ENCODE measurements at places on chromosomes 7 and 10. TPM values are rescaled to one million over a fixed set of nuclear protein-coding genes. Genes with fewer than 3 reads are reported as not detected.

The IGFBP1 gene
- total RNA-seq, result not detected

The UTF1 gene
- total RNA-seq, result not detected

GRCh38 chr7:102326157-102326889, 29.9 kb downstream of the SPDYE6 start:
- H3K4me1 ChIP-seq, result no peaks in the 10 kb centered on the region
- no peaks in the 10 kb centered on the region for H3K27me3 ChIP-seq
- no peak overlapping the region for H3K27ac ChIP-seq
- H3K4me3 ChIP-seq, result no peak overlapping the region
- DNase-seq, result no peak
- H3K36me3 ChIP-seq, result no peaks in the 10 kb centered on the region

DNA sequence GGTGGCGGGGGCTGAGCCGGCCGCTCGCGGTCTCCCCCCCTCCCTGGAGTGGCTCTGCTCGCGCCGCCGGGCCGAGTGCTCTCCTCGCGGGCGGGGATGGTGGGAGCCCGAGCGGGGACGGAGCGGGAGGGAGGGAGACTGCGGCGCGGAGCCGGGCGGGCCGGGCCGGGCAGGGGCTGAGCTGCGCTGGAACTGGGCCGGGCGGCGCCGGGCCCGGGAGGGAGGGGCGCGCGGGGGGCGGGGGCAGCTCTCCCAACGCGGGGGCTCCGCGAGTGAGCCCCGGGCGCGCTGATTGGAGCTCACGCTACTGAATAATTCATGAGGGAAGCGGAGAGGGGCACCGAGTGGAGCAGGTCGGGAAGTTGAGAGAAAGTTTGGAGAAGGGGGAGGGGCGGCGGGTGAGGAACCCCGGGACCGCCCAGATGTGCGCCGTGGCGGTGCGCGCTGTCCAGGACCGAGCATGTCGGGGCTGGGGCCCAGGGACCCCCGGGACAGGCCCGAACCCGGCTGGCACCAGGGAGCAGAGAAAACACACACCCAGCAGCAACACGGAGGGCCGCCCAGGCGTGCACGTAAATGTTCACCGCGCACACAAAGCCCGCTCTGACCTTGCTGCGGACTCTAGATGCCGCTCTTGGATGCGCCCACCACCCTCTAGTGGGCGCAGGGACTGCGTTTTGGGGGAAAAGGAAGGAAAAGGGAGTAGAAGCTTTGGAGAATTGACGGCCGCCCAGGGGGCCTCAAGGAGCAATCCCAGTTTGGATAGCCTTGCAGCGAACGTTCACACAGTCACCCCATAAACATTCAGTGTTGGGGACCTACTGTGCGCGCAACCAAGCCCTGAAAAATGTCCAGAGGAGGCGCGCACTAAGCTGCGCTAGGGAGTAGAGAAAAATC, at the start of gene EPHB4:
Gene EPHB4, minus strand, starts transcription at position 194 of the 897 bp plus-strand sequence. CDS start 493 bp downstream, outside the sequence.
- peak; percentile 96 for DNase-seq
- no peaks in the 10 kb centered on the region for H3K4me1 ChIP-seq
- peak within 1 kb of the TSS; percentile 44 for H3K27ac ChIP-seq

DNA sequence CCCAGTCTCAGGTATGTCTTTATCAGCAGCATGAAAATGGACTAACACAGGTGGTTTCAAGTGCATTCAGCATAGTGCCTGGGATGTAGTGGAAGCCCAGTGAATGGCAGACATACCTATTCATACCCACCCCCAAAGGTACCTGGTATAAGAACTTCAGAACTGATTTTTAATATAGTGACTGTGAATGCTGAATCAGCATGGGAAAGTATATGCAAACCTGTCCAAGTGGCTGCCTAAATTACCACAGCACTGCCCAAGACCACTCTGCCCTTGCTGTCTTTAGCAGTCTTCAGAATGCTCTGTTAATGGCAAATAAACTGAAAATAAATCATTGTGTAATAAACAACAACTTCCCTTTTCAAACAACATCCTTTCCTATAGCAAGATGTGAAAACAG, 312.1 kb downstream of the GPAM start:
- H3K27ac ChIP-seq, result no peak overlapping the region
- no peaks in the 10 kb centered on the region for H3K36me3 ChIP-seq
- H3K27me3 ChIP-seq, result no peaks in the 10 kb centered on the region
- H3K4me3 ChIP-seq, result no peak overlapping the region
- no peak for DNase-seq

- H3K27me3 ChIP-seq, result peaks cover 5% of the 10 kb centered on the region
- no peak overlapping the region for H3K4me3 ChIP-seq
- no peaks in the 10 kb centered on the region for H3K36me3 ChIP-seq
Observed at GRCh38 chr10:78651287-78651686, 417.5 kb upstream of the ZMIZ1 start.

The IFIT1 gene
- 0.63 TPM for total RNA-seq

The HOXA7 gene
- total RNA-seq, result not detected

The KLHL7 gene
- 37.5 TPM for total RNA-seq

The SAP25 gene
- 5.3 TPM for total RNA-seq

The ACTA2 gene
- total RNA-seq, result not detected

DNA sequence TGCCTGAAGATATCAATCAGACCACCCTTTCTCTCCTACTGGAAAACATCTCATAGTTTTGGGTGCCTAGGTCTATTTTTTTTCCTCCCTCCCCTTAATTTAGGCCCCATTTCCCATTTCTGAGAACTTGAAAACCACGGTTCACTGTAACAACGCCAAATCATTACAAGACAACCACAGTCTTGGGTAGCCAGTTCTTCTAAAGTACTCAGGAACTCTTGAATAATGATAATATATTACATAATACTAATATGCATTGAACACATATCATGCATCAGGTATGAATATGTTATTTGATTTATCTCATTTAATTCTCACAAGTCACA, 185.1 kb upstream of the ADO start:
- no peak for DNase-seq
- no peaks in the 10 kb centered on the region for H3K4me1 ChIP-seq
- H3K27ac ChIP-seq, result no peak overlapping the region
- H3K4me3 ChIP-seq, result no peak overlapping the region
- H3K27me3 ChIP-seq, result no peaks in the 10 kb centered on the region

The WDFY4 gene
- not detected for total RNA-seq

GRCh38 chr10:112986544-112987190, 36.6 kb downstream of the TCF7L2 start:
- H3K36me3 ChIP-seq, result peaks cover 48% of the 10 kb centered on the region
- peaks cover 10% of the 10 kb centered on the region for H3K4me1 ChIP-seq
- H3K27me3 ChIP-seq, result no peaks in the 10 kb centered on the region
- no peak overlapping the region for H3K4me3 ChIP-seq

DNA sequence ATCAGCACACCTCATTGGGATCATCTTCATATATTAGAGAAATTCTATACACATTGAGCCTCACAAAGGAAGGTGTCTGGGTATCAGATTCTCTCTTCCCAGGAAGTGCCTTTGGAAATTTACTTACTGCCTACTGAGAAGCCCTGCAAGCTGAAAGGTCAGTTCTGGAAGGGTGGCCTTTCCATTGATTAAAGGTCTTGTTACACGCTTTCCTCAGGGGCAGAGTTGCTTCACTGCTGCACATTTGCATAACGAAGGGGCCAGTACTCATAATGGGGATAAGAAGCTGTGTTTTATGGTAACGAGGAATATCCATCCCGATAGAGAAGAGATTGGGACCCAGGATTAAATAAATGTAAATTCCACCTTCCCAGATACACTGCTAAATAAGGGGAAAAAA, 19.4 kb upstream of the IL15RA start:
- no peak overlapping the region for H3K27ac ChIP-seq
- DNase-seq, result no peak
- no peaks in the 10 kb centered on the region for H3K27me3 ChIP-seq
- H3K36me3 ChIP-seq, result no peaks in the 10 kb centered on the region
- H3K4me1 ChIP-seq, result no peaks in the 10 kb centered on the region

DNA sequence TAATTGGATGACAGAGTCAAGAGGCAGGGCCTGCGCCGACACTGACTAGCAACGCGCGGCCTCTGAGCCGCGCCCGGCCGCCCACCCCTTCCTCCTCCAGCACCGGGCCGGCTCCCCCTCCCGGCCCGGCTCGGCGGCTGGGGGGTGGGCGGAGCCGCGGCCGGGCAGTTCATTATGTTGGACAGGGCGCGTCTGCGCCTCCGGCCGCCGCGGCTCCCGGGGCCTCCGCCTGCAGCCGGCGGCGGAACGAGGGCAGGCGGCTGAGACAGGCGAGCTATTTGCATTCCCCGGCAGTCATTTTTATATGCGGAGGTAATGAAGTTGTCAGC, 106.7 kb downstream of the SNX10 start:
- peaks cover 41% of the 10 kb centered on the region for H3K27me3 ChIP-seq
- H3K4me3 ChIP-seq, result peak overlapping the region; percentile 80
- peak; percentile 82 for DNase-seq
- no peaks in the 10 kb centered on the region for H3K4me1 ChIP-seq

The SPDYE2B gene
- not detected for total RNA-seq

GRCh38 chr7:37408291-37409228, 40.1 kb downstream of the ELMO1 start:
- H3K4me1 ChIP-seq, result peaks cover 12% of the 10 kb centered on the region
- peaks cover 19% of the 10 kb centered on the region for H3K36me3 ChIP-seq
- no peak overlapping the region for H3K4me3 ChIP-seq
- peak overlapping the region; percentile 79 for H3K27ac ChIP-seq
- H3K27me3 ChIP-seq, result no peaks in the 10 kb centered on the region
- no peak for DNase-seq

GRCh38 chr7:36742911-36743775, 18.8 kb upstream of the AOAH start:
- H3K4me3 ChIP-seq, result no peak overlapping the region
- no peak overlapping the region for H3K27ac ChIP-seq
- peaks cover 7% of the 10 kb centered on the region for H3K4me1 ChIP-seq
- no peak for DNase-seq
- no peaks in the 10 kb centered on the region for H3K27me3 ChIP-seq
- H3K36me3 ChIP-seq, result no peaks in the 10 kb centered on the region

DNA sequence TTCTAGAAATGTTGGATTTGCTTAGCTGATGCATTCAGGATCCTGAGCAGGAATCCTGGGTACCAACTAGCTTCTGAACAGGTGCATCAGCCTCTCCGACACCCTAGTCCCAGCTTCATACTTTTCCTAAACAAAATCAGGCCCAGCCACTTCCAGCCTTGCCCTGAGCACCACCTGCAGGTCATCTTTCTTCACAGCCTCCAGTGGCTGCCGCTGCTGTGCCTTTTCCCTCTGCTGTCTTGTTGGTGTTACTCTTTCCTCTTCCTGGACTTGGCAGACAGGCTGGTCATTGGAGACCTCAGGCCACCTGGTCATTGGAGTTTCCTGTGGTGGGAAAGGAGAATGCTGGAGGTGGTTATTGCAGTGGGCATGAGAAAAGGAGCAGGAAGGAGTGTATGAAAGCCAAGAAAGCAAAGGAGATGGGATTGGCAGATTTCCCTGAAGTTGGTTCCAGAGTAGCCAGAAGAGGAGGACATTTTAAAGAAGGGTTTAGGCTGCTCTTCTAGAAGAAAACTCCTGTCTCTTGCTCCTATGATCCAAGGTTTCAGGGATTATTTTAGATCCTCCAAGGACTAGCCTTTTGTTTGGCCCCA, 48.2 kb upstream of the NFKB2 start:
- H3K36me3 ChIP-seq, result peaks cover 15% of the 10 kb centered on the region
- DNase-seq, result peak; percentile 87
- no peak overlapping the region for H3K27ac ChIP-seq
- H3K27me3 ChIP-seq, result no peaks in the 10 kb centered on the region

GRCh38 chr10:13672548-13672947, 85.8 kb downstream of the PRPF18 start:
- no peaks in the 10 kb centered on the region for H3K27me3 ChIP-seq
- DNase-seq, result peak; percentile 55
- no peak overlapping the region for H3K4me3 ChIP-seq
- peaks cover 17% of the 10 kb centered on the region for H3K36me3 ChIP-seq

- H3K36me3 ChIP-seq, result no peaks in the 10 kb centered on the region
- DNase-seq, result peak; percentile 75
- H3K4me1 ChIP-seq, result no peaks in the 10 kb centered on the region
- H3K4me3 ChIP-seq, result no peak overlapping the region
- H3K27me3 ChIP-seq, result peaks cover 100% of the 10 kb centered on the region
- no peak overlapping the region for H3K27ac ChIP-seq
Observed at GRCh38 chr10:100715445-100716385, 29.7 kb upstream of the PAX2 start.

The A1CF gene
- total RNA-seq, result 0.43 TPM

DNA sequence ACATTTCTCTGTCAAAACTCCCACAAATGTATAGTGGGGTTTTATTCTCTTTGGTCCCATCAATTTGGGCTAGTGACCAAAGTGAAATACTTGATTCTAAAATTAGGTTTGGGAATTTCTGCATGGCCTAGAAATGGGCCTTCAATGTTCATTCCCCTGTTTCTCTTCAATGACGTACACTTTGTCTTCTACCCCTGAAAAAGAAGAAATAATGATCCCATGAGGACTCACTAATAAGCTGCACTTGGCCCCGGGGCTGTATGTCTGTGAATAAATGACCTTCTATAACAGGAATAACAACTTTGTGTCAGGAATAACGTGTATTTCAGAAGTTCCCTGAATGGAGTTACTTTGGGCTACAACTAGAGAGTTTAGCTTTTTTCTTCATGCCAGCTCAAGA, 20.2 kb downstream of the OR6B1 start:
- no peak overlapping the region for H3K27ac ChIP-seq
- DNase-seq, result no peak
- H3K4me3 ChIP-seq, result no peak overlapping the region
- peaks cover 5% of the 10 kb centered on the region for H3K27me3 ChIP-seq
- peaks cover 4% of the 10 kb centered on the region for H3K4me1 ChIP-seq

DNA sequence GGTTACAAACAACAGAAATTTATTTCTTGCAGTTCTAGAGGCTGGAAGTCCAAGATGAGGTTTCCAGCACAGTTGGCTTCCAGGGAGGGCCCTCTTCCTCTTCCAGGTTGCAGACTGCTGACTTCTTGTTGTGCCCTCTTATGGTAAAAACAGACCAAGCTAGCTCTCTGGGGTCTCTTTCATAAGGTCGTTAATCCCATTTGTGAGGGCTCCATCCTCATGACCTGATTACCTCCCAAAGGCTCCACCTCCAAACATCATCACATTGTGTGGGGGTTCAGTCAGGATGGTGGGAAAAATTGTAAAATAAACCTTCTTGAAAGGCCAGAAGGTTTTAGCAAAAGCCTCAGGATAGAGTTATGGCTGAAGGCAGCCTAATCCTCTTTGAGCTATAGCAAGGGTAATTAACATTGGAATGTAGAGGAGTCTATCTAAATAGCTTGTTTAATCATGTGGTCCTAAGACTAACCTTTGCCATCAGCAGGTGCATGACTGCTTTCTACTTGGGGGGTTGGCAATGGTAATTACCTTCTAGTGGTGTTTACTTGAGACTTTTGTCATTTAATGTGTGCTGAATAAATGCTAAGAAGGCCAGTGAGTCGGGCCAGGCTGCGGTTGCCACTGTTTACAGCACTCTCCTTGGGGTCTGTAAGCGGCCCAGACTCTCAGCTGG, 80.8 kb downstream of the PPP1R17 start:
- no peaks in the 10 kb centered on the region for H3K36me3 ChIP-seq
- no peak overlapping the region for H3K4me3 ChIP-seq
- no peak overlapping the region for H3K27ac ChIP-seq
- peak; percentile 76 for DNase-seq
- no peaks in the 10 kb centered on the region for H3K4me1 ChIP-seq

The WEE2 gene
- total RNA-seq, result not detected

DNA sequence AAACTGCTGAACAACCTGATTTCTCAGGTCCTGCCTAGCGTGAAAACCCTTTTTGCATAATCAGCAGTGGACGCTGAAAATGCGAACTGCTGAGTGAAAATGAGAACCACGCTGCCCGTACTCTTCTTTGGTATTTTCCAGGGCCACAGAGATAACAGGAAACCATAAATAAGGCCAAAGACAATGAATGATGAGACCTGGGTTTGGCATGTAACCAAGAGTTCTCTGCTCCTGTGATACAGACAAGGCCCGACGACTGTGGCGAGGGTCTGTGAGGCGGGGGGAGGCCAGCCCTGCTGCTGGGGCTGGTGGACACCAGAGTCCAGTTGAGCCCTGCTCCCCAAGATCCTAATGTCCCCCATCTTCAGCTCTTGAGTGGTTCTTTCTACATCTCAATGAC, 236.0 kb downstream of the WDR11 start:
- DNase-seq, result no peak
- H3K36me3 ChIP-seq, result no peaks in the 10 kb centered on the region
- no peak overlapping the region for H3K4me3 ChIP-seq
- H3K27ac ChIP-seq, result no peak overlapping the region
